ENCODE measurements at places on chromosomes 5 and 9.

DNA sequence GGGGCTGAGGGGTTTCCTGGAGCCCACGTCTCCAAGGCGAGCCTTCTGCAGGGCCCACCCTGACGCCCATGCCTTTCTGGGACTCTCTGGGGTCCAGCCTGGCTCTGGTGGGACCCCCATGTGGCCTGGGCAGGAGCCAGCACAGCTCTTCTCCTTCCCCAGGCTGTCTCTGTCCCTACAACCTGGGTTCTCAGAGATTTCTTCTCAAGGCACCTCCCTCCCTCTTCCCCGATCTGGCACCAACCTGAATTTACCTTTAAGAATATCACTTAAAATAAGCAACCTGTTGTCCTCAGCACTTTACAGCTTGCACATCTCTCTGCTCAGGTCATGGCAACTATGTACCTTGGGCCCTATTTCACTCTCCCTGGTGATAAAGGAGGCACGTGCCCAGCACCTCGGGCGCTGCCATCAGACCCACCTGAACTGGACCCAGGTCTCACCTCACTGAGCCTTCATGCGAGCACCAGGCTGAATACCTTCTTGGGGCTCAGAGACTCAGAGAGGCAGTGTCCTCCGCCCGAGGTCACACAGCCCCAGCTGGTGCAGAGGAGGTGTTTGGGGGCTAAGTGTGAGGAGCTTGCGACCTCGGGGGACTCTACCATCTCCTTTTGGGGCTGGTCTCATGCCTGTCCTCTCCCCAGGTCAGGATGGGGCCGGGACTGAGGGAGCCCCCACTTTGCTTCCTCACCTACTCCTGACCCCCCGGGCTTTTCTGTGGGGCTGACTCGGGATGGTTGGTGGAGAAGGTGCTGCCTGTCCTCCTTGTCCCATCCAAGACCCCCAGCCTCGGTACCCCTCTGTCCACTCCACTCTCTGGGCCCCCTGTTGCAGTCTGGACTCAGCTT is 217.7 kb downstream of the C9orf50 start:
- DNase-seq, result no peak

- no peak for DNase-seq
Observed at GRCh38 chr5:1226231-1226630, 1.1 kb downstream of the SLC6A18 start.

- DNase-seq, result no peak
Observed at GRCh38 chr5:40774623-40775022, 18.9 kb upstream of the TTC33 start.

DNA sequence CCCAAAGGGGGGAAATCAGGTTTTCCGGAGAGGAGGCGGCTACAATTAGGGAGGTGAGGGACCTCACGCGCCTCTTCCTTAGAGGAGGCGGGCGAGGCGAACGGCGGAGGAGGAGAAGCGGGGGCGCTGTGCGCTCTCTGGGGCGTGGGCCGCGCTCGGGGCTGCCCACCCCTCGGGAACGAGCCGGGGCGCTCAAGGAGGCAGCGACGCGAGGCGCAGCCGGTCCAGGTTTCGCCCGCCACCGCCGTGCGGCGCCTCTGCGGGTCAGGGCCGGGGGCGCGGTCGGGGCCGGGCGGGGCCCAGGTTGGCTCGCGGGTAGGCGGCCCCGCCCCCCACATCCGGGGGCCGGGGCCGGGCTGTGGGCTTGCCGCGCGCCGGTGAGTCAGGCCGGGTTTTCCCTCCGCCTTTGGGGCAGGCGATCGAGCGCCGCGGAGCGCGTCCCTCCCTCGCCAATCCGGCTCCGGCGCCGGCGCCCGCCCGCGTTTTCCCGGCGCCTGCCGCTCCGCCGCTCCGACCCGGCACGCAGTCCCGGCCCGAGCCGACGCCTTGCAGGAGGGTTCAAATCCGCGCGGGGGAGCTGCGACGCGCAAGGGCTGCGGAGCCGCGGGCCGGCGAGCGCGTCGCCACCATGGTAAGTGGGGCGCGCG is at the start of gene N4BP3:
Gene N4BP3 (plus strand): TSS at position 392 of the 647 bp plus-strand sequence. CDS start 6,052 bp downstream, outside the sequence.
- peak; percentile 87 for DNase-seq

DNA sequence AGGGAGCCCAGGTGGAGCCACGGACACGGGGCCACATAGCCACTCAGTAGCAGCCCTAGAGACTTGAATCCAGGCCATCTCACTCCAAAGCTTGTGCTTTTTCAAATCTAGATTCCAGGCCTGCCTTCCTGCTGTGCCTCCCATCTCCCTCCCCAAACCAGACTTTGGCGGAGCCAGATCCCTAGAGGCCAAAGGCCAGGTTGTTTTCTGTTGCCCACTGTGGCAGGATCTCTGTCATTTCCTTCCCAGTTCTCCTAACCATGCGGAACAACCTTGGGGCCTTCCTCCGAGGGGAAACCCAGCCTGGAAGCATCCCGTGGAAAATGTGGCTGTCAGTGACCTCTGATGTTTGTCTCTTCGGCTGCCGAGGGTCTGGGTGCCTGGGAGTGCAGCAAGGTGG is 16.4 kb upstream of the RPS14 start:
- DNase-seq, result no peak

GRCh38 chr5:4511996-4512656 is 628.0 kb upstream of the ADAMTS16 start:
- DNase-seq, result no peak

- DNase-seq, result no peak
Observed at GRCh38 chr9:17476401-17476800, 102.5 kb upstream of the SH3GL2 start.

DNA sequence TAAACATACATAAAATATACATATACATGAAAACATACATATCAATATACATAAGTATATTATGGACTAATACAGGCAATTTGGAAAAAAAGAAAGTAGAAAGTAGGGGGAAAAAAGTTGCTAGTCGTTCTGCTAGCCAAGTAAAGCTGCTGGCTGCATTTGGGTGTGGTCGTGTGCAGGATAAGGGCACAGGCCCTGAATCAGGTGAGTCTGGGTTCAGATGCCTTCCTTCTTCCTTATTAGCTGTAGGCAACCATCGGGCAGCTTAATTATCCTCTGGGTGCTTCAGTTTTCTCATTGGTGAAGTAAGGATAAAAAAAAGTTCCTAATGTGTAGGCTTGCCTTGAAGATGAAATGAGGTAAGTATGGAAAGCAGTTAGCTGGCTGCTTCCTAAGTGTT is 59.2 kb upstream of the SPRY4 start:
- no peak for DNase-seq
